Fibroblast of skin of abdomen (primary cell): ENCODE measurements at places on chromosomes 2 and 18.
A peak's percentile ranks its signal among the peaks of the same experiment; 100 is the strongest.

- DNase-seq = no peak
Measured at GRCh38 chr2:29878898-29879297, 42.5 kb downstream of the ALK start.

DNA sequence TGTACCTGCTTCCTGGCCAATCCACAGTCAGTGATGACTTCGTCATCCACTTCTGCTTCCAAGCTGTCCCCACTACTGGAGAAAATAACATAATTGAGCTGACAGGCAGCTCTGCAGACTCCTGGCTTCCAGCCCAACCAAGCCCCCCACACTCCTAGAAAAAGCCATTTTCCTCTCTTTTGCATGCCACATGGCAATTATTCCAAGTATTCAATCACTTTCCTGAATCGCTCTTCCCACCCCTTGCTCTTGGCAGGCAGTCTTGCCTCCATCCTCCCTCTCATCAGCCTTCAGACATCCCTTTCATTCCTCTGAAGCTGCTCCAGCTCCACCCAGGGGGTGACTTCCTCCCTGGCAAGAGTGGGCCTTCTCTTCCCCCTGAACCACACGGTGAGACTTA lies 14.3 kb upstream of the ST8SIA5 start:
- DNase-seq = peak; percentile 18

GRCh38 chr18:35680139-35680551 lies 98.6 kb downstream of the GALNT1 start:
- DNase-seq = no peak

GRCh38 chr18:35953688-35954087 lies 18.8 kb upstream of the RMP24 start:
- no peak for DNase-seq

DNA sequence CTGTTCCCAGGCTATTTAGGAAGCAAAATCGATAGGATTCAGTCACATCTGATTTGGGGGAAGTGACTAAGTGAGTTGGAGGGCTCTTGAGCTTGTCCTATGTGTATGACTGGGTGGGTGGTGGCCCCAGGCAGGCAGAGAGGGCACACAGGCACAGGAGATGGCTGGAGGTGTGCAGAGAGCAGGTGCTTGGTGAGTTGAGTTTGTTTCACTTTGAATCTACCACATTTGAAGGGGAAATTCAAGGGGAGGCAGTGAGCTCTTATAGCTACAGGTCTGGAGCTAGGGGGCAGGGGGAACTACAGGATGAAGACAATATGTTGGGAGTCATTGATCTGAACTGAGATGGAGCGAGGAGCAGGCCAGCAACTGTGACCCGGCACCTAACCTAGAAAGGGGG lies 42.5 kb upstream of the TMEM200C start:
- DNase-seq = no peak

GRCh38 chr2:126303113-126303512 lies 352.8 kb upstream of the GYPC start:
- DNase-seq = no peak

DNA sequence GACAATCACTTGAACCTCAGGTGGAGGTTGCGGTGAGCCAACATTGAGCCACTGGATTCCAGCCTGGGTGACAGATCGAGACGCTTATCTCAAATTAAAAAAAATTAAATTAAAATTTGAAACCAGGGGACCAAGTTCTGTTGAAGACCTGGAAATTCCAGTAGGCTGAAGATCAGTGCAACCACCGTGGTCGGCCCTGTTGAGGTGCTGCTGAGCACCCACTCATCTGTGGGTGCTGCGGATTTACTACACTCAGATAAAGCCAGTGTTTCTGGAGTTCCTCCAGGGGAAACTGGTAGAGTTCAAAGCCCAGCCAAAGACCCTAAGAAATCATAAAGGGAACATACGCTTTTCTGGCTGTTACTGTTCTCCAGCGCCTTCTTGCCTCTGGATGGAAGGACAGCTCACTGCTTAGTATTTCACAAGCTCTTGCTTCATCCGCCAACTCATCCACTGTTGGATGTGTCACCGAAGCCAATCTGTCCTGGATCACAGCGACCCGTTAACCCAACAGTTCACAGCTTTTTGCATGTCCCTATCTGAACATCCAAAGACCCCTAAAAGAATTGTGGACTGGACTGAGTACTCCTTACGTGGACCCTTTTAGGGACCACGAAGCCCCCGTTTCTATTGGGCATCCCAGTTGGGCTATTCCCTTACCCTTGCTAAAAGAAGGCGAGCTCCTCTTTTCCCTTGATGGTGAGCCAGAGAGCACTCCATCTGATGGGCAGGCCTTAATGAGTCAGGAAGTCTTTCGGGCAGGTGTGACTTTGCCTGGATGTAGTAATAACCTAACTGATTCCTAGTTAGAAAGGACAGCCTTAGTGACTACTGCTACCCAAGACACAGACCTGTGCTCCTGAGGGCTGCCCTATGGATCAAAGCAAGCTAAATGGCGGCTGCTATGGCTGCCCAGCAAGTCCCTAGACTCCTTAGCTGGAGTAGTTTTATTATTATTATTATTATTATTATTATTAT lies 6.0 kb upstream of the ALPP start:
- DNase-seq = no peak
